ENCODE measurements at places on chromosomes 4 and X. TPM values are rescaled to one million over a fixed set of nuclear protein-coding genes. Genes with fewer than 3 reads are reported as not detected.

GAGE12E gene
- total RNA-seq: not detected

SMIM31 gene
- not detected for total RNA-seq

CHRDL1 gene
- 11.9 TPM for total RNA-seq

RPL39 gene
- total RNA-seq: 1,170 TPM

BMX gene
- 16.3 TPM for total RNA-seq

IL2 gene
- total RNA-seq: not detected

SLC6A14 gene
- total RNA-seq: not detected

MAOA gene
- total RNA-seq: 97.7 TPM

Measured in right cardiac atrium (tissue), 5 donors.